Activated naive CD8-positive, alpha-beta T cell treated with anti-CD3 and anti-CD28 coated beads, Interleukin-2, amount 50 U/mL, for 16 hours (primary cell): ENCODE measurements at places on chromosomes 4 and X.

DNA sequence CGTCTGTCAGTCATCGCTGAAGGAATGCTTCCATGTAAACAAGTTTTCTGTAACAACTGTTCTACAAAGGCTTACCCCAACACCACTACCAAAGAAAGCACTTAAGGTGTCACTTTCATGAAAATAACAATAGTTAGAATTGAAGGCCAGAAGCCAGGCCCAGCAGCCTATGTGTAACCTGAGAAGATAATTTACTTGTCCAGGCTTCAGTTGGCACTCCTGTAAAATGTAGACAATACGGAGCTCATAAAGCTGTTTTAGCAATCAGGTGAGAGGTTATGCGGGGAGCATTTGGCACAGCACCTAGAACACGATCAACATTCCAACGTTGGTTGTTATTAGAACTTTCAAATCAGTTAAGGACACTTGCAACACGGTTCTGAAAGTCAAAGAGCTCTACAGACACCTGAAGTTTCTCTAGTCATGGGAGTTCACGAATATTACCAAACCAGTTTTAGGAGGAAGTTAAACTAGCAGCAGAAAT lies 15.7 kb downstream of the ADGRA3 start:
- no peak for DNase-seq

DNA sequence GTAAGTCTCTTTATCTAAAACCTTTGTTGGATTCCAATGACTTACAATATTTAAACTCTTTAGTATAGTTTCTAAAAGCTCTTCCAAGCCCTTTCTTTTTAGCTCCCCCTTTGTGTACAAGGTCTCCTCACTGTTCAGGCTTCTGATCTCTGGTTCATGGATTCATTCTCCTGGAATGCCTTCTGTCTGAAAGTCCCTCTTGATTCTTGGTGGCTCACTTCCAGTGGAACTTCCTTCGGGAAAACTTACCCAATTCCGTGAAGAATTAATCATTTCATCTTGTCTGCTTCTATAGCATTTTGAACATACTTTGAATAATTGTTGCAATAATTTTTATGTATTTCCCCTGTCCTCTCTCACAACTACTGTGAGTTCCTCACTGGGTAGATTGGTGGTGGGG lies 3.6 kb downstream of the ARHGAP24 start:
- DNase-seq, result no peak

- no peak for DNase-seq
Measured at GRCh38 chr4:150280081-150280895, 202.0 kb downstream of the DCLK2 start.

- DNase-seq, result no peak
Measured at GRCh38 chr4:89556601-89557305, 249.2 kb upstream of the GPRIN3 start.

DNA sequence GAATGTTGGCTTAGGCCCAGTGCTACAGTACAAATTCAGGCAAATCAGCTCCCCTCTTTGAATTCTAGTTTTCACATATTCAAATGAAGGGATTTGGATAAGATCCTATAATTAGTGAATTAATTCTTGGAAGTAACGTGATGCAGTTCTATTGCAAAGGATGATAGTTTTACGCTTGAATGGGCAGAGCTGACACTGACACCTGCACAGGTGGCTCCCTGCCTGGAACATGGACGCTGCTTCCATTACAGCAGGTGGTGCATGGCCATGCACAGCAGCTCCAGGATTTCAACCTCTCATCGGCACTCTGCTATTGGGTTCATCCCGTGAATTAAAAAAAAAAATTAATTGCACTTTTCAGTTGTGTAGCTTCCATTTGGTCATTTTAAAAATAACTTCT lies 28.4 kb upstream of the RPS6KA6 start:
- DNase-seq, result no peak

DNA sequence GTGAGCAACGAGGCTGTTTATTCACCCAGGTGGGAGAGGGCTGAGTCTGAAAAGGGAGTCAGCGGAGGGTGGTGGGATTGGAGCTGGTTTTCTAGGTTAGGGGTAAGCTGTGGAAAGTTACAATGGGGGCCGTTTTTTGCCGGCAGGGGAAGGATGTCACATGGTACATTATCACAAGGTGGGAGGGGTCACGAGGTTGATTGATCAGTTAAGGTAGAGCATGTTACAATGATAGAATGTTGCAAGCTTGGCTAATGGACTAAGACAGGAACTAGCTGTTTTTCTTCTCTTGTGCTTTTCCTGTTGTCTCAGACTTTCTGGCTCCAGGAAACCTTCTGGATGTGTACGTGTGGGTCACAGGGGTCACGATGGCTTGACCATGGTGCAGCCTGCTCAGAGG lies 536.3 kb upstream of the HTR2C start:
- no peak for DNase-seq

- DNase-seq, result no peak
Measured at GRCh38 chr4:2950221-2950989, 12.8 kb downstream of the NOP14 start.

DNA sequence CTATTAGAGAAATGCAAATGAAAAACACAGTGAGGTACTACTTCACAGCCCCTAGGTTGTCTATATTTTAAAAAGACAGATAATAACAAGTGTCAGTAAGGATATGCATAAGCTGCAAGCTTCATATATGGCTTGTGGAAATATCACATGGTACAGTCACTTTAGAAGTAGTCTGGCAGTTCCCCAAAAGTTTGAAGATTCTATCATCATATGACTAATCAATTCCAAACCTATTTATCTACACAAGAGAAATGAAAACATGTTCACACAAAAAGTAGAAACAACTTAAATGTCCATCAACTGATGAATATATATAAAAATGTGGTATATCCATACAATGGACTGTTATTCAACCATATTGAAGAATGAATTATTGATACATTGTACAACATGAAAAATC lies 185.8 kb upstream of the STK26 start:
- no peak for DNase-seq

DNA sequence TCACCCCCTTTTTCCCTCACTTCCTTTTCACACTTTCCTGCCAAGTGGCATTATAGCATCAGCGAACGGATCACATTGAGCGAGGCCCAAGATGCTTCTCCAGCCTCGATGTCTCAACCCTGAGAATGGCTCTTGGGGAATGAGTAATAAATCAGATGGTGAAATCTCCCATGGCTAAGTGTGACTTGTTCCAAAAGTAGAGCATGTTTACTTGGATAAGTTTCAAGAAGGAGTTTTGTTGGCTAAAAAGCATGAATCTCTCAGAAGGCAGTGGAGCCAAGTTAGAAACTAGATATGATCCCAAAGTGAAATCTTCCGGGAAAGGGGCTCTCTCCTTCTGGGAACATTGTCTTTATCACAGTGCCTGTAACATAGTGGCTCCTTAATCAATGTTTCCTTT lies 316.3 kb downstream of the CAMK2D start:
- DNase-seq, result no peak

- DNase-seq, result no peak
Measured at GRCh38 chrX:53732797-53733196, 46.3 kb upstream of the HUWE1 start.

DNA sequence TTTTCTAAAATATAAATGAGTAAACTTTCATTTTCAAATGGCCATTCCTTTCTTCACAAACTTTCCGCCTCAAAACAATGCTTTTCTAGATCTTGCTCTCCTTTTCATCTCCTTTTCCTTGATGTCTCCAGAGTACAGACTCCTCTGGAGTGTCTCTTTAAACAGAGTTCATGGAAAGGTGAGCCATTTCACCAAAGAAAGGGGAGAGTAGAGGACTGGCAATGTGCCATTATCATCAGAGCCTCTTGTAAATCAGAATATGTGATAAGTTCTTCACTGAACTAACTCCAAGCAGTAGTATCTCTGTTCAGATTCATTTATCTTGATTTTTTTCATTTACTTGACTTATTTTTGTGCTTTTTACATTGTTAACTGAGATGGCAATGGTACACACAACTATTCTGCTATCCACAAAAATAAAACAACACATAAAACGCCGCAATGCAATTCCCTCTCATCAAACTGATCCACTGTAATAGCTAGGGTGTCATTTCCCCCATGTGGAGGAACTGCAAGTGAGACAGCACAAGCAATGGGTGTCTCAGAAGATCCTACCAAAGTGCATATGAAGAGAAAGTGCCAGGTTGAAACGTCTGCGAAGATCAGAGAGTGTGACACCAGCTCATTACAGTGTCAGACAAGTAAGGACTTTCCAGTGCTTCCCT lies 125.4 kb downstream of the RASL11B start:
- no peak for DNase-seq

GRCh38 chr4:55927803-55928437 lies 20.8 kb upstream of the CEP135 start:
- DNase-seq, result no peak

DNA sequence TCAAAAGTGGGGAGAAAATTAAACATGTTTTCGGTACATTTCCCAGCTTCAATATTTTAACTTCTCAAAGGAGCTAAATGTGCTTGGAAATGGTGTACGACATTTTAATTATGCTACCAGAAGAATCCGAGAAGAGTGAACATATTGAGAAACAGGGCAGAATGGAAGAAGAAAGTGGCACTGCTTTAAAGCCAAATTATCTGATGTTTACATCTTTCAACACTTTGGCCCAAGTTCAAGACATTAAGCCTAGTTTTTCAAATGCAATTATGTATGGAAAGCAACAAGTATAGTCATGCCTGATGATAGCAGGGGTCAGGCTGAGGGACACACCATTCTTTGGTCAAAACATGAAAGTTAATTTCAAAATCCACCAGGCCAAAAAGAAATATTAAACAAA lies 577.9 kb upstream of the ZFP42 start:
- DNase-seq, result no peak

DNA sequence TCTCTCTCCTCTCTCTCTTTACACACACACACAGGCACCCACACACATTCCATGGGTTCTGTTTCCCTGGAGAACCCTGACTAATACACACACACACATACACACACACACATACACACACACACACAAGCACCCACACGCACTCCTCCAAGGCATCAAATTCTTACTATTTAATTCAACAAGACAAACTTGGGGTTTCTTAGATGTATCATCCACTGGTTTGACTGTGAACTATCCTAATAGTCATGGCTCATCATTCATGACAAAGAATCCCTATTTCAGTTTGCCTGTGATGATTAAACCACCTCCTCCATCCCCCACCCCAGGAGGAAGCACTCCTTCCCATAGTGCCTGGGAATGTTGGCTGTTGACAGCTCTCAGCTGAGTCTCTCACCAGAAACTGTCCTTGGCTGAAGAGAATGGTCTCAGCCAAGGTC lies 98.2 kb downstream of the USP46 start:
- DNase-seq, result no peak

DNA sequence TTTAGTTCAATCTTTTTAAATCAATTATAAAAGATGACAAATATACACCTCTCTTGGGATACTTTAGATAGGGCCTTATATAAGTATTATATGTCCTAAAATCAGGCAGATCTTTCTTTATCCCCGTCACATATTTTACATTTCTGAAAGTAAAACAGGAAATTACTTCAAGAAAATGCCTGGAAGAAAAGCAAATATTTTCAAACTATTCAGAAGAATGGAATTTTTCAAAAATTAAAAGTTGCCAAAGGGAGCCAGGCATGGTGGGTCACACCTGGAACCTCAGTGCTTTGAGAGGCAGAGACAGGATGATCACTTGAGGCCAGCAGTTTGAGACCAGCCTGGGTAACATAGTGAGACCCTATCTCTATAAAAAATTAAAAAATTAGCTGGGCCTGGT lies 34.4 kb downstream of the MGARP start:
- DNase-seq, result no peak

DNA sequence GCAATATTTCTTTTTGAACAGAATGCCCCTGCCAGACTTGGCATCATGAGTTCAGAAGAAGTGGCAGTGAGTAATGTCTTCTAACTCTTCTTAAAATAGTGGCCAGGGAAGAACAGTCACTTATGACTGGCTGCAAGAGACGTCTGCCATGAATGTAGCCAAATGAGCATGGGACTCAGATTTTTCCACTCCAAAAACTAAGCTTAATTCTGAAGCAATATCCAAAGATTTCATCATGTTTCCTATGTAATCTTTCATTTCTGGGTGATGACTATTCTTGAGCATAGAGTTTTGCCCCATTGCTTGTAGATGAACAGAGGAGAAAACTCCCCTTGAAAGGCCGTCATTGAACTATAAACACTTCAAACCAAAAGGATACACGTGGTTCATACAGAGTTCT lies 11.8 kb downstream of the AMBN start:
- no peak for DNase-seq

- DNase-seq, result no peak
Measured at GRCh38 chr4:4330794-4331193, 40.7 kb downstream of the ZBTB49 start.

DNA sequence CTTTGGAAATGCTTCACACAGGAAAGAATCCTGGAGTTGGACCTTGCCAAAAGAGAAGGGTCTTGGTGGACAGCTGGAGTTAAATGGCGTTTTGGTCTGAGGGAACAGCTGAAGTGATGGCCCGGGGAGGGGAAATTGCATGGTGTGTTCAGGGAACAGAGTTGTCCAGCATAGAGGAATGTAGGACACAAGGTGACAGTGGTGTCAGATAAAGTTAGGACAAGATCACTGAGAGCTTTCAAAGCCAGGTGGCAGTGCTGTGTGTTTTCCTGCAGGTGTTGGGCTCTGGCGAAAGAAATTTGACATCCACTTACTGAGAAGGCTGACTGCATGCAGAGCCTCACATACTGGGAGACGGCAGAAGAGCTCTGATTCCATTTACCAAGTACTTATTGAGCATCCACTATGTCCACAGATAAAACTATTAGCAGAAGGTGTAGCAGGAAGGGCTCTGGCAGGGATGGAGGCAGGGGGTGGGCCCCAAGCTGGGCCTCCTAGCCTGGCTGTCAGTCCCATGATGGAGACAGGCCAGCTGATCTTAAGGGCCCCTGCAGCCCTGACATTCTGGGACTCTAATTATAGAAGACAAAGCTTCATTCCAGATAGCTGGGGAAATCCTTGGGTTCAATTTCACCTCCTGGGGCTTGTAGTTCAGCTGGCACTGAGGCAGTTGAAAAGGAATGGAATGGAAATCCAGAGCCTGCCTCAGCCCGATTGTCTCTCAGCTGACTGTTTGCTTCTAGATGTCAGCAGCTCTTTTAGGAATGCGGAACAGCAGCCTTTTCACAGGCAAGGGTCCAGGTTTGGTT lies 150.2 kb upstream of the MAMLD1 start:
- no peak for DNase-seq

- no peak for DNase-seq
Measured at GRCh38 chrX:130874751-130875150, 28.3 kb downstream of the ENOX2 start.

DNA sequence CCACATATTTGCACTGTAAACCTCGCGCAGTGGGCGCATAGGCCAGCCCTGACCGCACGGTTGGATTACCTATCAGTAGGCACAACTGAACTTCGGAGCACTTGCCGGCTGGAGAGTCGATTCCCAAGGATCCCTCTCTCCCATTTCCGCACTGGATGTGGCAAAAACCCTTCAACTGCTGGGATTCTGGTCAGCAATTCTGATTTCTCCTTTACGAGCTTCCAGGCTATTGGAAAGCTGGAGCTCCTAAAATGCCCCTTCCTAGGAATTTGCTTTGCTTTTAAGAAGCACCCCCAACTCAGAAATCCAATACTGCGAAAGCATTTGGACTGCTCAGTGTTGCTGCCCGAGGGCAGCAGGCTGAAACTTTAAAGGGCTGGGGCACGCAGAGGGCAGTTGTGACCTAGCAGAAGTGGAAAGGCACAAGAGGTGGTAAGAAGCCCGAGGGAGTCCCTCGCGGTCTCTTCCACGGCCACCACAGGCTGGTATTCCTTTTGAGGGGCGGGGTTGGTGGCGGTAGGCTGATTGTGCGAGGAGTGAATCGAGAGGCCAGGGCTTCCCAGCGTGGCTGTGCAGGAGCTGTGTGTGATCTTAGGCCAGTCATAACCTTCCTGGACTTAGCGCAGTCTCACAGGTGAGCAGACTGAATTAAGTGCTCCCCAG lies 1.6 kb downstream of the ZAR1 start:
- no peak for DNase-seq
